ENCODE measurements at places on chromosomes 16 and 17.

DNA sequence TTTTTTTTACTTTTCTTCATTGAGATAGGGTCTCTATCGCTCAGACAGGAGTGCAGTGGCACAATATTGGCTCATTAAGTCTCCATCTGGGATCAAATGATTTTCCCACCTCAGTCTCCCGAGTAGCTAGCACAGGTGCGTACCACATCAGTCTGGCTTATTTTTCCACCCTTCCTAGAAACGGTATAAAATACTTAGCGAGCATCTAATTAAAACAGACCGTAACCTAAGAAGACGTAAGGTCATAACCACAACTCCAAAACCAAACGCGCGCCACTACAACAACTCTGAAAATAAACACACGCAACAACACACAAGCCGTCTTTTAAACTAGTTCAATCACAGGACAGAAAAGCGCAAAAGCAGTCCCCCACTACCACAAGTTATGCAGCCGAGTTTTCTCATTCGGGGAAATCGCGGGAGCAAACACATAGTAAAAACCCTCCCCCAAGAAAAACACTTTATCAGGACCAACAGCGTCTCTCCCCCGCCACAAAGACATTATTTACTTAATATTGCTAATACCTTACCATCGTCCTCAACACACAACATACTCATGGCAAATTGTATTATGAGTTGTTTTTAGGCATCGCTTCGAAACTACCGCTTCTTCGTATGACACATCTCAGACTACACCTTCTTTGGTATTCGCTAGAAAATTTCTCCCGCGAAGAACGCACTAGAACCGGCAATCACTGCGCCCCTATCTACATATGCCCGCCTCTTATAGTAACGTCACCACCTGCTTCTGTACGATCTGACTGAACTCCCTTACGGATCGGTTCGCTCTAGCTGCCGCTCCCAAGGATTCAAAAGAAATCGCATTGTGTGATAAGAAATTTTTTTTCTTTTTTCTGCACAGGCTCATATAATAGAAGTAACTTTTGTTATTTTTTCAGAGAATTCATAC is 32.8 kb downstream of the TEX14 start:
- DNase-seq = peak; percentile 85

DNA sequence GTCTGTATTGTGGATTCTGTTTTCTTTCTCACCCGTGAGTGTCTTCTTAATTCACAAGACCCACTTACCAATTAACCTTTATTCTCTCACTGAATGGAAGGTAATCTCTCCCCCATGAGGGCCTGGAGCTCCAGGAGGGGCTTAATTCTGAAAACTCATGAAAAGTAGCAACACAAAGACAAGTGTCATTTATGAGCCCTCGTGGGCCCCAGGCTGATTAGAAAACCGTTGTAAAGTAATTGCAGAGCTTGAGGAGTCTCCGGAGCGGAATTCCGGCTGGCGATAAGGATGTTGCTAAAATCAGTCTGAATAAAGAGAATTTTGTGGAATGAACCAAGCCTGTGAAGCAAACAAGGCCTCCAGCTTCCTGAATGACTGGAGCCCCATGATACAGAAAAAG is 301.5 kb downstream of the HAPSTR1 start:
- DNase-seq = no peak

DNA sequence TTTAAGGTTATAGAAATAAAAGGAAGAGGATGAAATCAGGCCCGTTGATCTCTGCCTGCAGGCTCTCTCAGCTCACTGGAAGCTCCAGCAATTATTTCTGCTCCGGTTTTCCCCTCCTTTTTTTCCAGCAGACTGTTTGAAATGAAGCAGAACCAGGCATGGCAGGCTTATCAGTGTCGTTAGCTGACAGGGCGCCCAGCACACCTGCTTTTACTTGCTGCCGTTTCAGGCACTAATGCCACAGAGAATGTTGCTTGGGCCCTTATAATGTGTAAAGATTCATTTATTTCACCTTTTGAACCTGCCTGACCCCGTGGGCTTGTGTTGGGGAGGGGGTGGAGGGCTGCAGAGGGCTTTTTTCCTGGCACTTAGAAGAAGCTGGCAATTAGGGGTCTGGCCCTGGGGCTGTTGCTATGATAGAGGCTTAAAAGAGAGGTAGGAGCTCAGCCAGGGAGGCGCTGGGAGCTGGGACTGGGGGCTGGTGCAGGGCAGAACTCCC is 108.1 kb downstream of the IRX3 start:
- no peak for DNase-seq

GRCh38 chr16:71965223-71965622 is 35.0 kb downstream of the PKD1L3 start:
- DNase-seq = no peak

DNA sequence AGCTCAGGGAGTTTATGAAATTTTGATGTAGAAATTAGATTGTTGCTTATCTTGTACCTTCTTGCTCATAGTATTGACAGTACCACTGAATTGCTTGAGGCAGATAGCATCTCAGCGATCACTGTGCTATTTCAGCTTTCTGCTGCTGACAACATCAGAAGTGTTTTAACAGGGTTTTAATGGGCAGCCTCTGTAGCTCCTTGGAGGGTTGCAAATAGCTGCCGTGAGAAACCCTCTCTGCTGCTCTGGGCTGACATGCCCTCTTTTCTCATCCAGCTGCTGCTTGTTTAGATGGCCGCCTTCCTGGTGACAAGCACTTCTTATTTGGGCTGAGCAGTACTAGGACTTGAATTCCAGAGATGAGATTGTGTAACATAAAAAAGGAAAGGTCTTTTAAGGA is 180.2 kb upstream of the TBX2 start:
- DNase-seq = peak; percentile 77

GRCh38 chr16:69179328-69180010 is 7.5 kb upstream of the SNTB2 start:
- no peak for DNase-seq

DNA sequence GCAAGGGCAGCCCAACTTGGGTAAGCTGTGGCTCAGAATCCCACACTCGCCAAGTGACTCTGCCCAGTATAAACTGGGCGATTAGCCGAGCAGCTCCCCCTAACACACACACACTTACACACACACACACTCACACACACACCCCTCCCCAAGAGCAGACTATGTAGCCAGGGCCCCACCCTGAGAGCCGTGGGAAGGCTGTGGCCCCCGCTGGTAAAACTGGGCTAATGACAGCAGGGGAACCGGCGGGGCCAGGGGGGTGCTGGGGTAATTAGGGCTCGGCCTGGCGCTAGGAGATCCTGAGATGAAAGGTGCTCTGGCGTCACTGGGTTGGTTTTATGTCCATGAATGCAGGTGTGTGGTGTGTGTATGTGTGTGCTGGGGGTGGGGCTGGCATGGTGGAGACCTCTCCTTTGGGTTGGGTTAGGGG is 1.1 kb upstream of the THRA start:
- DNase-seq = no peak

DNA sequence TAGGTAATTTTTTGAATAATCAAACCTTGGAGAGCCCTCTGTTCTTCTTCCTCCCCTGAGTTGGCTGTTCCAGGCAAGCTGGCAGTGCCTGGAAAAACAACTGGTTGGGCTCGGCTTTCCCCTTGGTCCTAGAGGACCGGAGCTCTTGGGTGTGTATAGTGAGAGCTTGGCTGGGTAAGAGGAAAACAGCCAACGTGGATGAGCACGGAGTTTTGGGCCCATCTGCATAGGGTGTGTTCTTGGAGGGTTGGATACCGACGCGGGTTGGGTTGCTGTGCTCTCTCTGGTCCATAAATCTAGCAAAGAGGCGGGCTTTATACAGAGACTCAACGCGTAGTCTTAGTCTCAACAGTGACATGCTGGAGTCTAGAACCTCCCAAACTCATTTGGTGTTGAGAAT is 23.2 kb downstream of the ITGB3 start:
- DNase-seq = peak; percentile 88

All from coronary artery (tissue), 2 donors.